ENCODE measurements at places on chromosomes 12 and 14. TPM values are rescaled to one million over a fixed set of nuclear protein-coding genes. Genes with fewer than 3 reads are reported as not detected.

DNA sequence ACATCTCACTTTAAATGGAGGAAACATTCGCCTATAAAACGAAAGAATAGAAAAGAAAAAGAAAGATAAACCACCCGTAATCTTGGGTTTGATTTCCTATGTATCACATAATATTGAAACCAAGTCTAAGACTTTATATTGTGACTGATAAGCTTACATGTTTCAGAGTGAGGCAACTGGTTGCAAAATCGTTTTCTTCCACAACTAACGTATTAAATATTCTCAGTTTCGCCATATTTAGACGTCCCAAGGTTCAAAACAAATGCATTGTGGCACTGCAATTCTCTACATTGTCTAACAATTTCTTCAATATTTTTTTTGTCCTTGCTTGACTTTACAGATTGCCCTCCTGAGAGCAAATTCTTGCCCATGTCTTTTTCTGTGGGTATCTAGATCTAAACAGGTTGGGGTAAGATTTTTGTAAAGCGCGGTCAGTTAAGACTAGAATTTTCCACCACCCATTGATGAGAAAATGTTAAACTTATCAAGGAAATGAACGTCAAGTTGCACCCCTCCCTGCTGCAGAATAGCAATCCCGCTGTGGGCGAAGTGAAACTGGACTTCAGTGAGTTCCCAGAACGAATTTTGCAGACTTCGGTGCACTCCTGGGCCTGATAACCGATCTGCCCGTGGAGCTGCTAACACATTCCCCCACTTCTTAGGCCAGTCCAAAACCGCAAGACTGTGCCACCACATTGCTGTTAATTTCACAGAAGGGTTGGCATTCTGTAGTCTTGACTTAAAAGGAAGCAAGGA, 2.7 kb downstream of the TBX3 start:
- DNase-seq, result no peak

DNA sequence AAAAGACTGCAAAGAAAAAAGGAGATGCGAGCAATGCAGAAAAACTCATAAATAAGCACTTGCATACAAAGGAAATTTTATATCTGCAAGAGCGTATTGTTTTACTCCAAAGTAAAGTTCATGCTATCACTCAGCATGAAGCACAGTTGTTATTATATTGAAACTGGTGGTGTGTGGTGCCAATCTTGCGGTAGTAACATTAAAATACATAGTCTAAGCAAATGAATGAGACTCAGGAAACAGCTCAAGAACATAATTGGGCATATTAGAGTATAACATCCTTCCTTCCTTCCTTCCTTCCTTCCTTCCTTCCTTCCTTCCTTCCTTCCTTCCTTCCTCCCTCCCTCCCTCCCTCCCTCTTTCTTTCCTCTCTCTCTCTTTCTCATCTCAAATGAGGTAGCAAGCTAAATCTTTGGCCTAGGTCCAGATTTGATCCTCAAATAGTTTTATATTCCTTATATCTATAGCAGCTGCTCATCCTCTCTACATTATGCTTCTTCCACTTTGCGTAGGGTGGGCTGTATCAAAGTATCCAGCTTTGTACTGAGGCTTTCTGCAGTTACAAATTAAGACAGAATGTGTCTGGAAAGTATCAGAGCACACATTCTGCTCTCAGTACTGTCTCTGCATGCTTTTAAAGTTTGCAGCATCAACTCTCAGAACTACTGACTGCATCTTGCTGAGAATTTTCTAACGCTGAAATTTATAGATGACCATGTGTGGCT, 718.3 kb downstream of the RERGL start:
- DNase-seq, result no peak

DNA sequence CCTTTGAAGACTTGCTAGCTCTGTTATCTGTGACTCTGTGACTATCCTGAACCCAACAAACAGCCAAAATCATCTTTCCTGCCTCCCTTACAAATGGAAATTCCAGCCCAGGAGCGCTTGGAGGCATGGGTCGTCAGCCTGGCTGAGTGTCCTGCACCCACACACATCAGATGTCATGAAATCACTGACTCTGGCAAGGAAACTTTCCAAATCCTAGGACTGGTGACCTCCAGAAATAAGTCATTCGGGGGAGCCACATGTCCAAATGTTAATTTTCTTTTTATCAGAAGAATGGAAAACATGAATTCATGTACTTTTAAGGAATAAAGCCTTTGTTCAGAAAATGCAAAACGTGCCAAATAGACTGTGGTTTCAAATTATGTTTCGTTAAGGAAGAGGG, 96.3 kb upstream of the EVL start:
- no peak for DNase-seq

DNA sequence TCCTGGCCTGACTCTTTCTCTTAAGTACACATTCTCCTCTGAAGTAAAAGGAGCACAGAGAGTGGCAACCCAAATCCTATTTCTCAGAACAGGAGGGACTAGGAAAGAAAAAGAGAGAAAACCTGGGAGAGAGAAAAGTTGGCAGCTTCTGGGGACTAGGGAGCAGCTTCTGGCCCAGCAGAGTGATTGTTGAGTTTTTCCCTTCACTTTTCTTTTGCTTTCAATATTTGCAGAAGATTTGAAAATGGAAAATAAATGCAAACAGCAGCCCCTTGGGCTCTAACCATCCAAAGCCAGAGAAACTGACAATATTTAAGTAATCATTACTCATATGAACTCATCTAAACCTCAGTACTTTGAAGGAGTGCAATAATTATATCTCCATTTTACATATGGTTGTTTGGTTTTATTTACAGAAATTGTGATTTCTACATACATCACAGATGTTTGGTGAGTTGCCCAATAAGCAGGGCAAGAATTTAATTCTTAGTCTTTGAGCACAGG, 28.8 kb upstream of the IGF1 start:
- no peak for DNase-seq

DNA sequence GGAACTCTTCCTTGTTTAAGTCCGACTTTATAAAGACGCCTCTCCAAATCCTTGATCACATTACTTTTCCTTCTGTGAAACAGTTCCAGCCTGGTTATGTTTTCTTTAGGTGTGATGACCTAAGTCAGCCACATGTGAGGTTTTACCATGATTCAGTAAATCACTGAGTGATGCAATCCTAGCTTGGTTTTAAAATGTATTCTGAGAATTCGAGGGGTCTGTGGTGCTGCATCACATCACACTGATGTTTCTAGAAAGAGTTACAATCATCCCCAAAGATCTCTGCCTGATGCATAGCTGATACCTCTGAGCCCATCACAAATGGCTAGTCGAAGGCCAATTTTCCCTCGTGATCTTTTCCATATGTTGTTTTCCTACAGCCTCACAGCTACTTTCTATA, 152.7 kb downstream of the ANO2 start:
- DNase-seq, result peak; percentile 31

DNA sequence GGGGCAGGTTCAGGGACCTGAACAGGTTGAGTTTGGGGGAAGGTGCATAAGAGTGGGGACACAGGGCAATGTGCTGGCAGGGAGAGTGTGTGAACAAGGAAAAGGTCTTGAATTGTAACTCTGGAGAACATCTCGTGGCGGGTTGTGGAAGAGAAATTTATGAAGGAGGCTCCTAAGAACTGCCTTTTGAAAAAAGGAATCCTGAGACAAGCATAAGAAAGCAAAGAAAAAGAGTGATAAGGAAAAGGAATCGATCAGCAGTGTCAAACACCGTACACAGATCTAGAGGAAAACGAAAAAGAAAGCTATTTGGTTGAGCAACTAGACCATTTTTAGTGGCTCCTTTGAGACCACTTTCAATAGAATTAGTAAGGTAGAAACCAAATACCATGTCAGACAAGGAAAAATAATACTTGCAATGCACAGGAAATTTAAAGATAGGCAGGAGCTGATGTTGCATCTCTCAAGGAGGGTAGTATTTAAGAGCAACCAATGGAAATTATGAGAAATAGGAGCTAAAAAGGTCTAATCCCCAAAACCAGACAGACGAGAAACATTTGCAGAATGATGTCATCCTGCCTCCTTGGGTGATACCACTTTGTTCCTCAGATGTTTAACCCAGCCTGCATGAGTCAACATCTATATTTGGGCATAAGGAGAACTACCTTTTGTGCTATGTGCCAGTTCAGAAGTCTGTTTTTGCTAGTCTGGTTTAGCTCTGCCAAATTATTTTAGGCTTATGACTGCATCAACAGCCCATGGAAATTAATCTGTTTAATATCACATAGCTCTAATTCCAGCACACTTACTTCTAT, 64.5 kb upstream of the STK38L start:
- peak; percentile 97 for DNase-seq

GRCh38 chr12:132649226-132649945, 30.8 kb downstream of the P2RX2 start:
- no peak for DNase-seq

DNA sequence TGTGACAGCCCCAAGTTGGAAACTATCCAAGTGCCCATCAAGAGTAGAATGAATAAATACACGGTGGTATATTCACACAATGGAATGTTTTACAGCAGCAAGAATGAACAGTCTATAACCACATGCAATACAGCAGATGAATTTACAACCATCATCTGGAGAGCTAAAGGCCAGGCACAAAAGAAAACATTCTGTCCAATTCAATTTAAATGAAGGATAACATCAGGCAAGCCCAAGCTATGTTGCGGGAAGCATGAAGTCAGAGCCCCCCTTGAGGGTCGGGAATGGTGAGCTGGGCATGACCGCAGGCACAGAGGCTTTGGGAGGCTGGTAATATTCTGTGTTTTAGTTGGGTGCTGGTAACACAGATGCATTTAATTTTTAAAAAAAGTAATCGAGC, 76.0 kb downstream of the SYNE3 start:
- DNase-seq, result no peak

DNA sequence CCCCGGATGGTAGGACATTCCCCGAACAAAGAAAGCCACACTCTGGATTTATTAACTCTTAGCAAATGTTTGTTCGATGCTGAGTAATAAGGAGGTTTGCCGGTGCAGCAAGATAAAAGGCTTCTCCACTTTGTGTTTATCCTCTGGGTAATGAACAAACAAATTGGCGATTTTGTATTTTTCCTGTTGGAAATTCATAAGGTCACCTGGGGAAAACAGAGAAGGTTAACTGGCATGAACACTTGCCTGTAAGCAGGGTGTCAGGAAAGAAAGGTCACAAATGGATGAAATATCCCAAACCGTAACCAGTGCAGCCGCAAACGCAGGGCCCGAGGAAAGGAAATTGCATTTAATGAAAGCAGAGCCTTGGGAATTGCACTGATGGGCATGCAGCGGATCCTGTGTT, 132.8 kb downstream of the RMST start:
- DNase-seq, result peak; percentile 63

DNA sequence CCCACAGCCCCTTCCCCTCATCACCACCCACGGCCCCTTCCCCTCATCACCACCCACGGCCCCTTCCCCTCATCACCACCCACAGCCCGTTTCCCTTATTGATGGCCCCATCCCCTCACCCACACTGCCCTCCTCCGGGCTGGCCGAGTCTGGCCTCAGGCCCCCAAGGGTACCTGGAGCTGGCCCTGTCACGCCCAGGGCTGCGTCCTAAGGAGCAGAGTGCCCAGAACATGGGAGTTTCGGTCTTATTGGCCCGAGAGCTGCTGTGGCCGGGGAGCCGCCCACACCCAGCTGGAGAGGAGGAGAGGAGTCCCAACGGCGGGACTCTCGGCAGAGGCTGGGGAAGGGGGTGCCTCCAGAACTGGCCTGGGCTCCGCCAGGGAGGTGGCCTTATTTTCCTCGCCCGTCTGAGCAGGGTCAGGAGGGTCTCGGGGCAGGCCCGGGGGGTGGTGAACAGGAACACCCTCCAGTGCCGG, 182.3 kb downstream of the KIF26A start:
- no peak for DNase-seq

- DNase-seq, result no peak
Measured at GRCh38 chr14:22870811-22871223, 723 bp upstream of the LRP10 start.

Gene TPPP2
- total RNA-seq, result not detected

Gene GRIP1
- 32.4 TPM for total RNA-seq

Gene AMHR2
- total RNA-seq, result not detected

Gene SMCO3
- not detected for total RNA-seq

Gene SNRPF
- 12.7 TPM for total RNA-seq

Gene LRRC43
- 1.3 TPM for total RNA-seq

Gene KRT85
- total RNA-seq, result not detected
